ENCODE measurements at places on chromosomes 11 and 22.
A peak's percentile ranks its signal among the peaks of the same experiment; 100 is the strongest.

- peak; percentile 16 for DNase-seq
These were observed 55.8 kb downstream of the SMIM38 start for GRCh38 chr11:69211540-69211919.

DNA sequence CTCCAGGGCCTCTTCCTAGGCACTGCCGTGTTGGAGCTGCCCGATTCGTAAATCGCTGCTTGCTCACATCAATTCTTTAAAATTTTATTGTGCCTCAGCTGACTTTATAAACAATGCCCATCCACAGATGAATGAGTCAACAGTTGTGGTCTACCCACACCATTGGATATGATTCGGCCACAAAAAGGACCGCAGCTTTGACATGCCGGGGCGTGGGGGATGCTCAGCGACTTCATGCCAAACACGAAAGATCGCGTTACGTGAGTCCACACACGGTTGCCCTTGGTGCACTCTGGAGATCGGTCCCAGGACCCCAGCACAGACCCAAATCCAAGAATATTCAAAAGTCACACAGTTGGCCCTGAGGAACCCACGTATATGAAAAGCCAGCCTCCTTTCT is 195.7 kb downstream of the CTTN start:
- DNase-seq, result no peak

DNA sequence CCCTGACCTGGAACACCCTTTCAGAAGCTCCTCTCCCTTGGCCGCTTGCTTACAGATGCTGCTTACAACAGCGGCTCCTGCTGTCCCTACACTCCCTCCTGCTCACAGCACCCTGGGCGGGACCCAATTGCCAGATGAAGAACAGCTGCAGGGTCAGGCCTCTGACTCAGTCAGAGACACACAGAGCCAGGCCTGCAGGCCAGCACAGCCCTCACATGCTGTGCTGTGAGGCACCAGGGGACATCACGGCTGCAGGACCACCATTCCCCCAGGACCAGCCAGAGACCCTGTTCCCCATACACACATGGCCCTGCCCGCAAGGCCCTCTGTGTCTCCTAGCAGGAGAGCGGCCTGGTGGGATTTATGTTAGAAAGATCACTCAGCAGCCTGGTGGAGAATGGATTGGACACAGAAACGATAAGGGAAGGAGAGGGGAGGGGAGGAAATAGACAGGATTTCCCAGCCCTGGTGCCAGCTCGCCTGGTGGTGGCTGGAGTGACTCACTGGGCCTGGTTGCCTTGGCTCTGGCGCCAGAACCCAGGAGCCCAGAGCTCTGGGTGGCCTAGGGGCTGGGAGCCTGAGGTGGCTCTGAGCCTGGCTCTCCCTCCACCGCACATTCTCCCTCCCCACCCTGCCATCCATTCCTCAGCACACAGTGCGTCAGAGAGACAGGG is 6.7 kb downstream of the CAPN5 start:
- DNase-seq, result peak; percentile 58

DNA sequence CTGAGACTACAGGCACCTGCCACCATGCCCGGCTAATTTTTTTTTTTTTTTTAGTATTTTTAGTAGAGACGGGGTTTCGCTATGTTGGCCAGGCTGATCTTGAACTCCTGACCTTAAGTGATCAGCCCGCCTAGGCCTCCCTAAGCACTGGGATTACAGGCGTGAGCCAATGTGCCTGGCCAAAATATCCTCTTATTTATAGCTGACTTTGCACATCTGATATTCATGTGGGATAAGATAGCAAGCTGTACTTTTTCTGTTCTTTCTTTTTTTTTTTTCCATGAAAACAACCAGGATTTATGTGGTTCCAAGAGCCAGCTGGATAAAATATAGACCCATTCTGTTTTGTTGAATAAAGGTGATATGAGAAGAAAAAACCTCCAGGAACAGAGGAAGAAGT is 12.1 kb upstream of the XBP1 start:
- no peak for DNase-seq

DNA sequence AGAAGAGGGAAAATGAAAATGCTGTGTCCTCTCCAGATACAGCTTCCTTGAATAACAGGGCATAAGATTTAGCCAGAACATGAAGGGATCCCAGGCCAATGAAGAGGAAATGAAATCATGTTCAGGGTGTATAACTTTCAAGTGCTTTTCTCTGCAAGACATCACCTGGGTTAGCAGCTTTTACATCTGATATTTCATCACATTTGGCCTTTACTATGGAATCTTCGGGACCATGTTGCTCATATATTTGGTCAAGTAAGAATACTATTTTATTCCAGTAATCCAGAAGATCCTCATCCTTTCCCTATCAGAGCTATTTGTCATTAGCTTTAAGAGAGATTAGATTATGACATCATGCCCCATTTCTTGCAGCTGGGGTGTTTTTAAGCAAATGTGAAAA is 66.3 kb upstream of the OR5AK2 start:
- DNase-seq, result no peak

DNA sequence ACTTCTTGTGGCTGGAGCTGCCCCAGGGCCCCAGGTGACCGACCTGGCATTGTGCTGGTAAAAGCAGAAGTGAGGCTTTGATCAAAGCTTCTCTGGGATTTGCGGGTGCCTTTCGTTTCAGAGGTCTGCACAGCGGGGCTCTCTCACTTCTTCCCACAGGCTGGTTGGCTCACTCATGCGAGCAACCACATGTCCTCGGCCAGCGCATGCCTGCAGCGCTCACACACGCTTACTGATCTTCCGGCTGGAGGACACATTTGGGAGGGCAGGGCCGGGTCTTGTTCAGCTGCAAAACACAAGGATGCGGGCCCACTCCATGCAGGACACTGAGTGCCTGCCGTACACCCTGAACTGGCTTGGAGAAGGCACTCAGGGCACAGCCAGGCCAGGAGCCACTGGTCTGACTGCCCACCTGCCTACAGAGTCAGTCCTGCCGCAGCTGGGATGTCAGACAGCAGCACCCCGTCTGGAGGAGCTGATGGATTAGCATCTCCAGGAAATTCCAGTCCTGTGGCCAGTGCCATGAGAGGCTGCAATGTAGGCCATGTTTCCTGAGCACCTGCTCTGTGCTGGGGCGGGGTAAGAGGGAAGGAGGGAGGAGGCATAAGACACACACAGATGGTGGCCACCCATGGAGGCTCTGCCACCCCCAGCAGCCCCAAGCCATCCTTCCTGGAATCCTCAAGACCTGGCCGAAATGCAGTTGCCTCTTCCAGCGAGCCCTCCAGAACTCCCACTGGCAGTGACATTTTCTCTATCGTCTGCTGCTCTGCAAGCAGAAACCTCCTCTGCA is 1383.2 kb downstream of the BRD1 start:
- no peak for DNase-seq

DNA sequence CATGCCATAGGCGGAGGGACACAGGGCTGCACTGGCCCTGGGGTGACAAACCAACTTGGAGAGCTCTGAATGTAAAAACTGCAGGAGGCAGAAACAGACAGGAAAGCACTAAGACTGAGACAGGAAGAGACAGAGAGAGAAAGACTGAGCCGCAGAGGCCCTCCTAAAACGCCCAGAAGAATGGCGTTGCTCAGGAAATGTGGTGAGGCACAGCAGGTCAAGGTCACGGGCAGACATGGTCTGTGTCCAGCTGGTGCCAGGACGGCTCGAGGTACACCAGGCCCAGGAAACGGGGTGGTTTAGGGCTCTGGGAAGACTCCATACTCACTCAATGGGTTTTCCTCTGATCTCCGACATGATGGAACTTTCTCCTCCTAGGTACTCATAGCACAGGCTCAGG is 29.1 kb downstream of the MAFF start:
- DNase-seq, result no peak

- peak; percentile 35 for DNase-seq
These were observed 50.5 kb upstream of the LRRC55 start for GRCh38 chr11:57131080-57131790.

DNA sequence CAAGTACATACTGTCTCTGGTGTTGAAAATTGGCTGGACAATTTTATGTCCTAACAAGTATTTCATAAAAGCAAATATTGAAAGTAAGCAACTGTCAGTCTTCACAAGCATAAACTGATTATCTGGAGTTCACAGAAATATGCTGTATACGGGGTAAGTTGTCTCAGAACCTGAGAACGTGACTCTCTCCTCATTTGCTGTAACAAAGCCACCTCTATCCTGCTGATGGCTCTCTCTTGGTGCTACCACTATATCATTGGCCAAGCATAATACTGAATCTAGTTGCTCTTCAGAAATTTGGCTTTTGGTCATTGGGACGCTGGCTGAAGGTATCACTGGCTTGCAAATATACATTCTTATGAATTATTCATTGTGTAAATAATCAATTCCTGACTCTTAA is 1078.0 kb downstream of the LRRC4C start:
- no peak for DNase-seq

- DNase-seq, result peak; percentile 65
These were observed 8.9 kb downstream of the EHBP1L1 start for GRCh38 chr11:65584723-65585171.

DNA sequence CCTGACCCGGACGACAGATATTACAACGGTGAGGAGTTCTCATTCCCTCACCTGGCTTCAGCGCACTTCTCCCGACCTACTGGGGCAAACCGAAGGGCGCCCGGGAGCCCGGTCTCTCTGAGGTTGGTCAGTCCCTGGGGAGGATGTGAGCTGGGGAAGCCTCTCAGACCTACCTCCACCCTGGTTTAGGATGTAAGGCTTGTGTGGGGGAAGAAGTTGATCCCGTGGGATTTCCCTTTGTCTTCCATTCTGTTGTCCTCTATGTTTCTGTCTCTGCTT is 12.3 kb downstream of the ROBO3 start:
- no peak for DNase-seq

DNA sequence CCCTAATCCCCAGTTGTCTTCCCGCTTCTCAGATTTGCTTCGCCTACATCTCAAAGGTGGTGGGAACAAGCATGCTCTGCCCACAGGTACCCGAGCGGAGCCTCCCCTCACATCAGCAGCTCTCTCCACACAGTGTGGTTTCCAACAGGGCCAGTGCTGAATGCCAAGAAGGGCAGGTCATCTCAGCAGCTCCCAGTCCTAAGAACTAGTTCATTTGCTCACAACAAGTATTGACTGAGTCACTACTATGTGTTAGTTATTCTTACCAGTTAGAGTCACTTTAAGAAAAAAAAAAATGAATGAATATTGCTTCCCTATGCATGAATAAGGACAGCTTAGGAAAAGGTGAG is 66.2 kb downstream of the THAP12 start:
- DNase-seq, result no peak

DNA sequence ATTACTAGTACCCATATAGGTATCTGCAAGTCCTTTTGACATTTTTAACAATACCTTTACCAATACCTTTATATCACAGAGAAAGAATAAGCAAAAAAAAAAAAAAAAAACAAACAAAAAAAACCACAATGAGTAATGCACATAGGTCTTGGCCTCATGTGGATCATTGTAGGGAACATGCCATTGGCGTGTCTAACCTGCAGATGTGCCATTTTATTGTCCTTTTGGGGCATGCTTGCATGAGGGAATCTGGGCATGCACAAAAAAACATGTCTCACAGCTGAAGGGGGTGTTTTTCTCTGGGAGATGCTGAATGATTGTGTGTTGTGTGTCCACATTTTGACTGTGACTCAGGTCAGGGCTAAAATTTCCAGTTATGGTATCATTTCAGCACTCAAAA is 361.6 kb downstream of the GUCY1A2 start:
- no peak for DNase-seq

- no peak for DNase-seq
These were observed 133.7 kb downstream of the SBF2 start for GRCh38 chr11:10160350-10160749.

- no peak for DNase-seq
These were observed 89.9 kb upstream of the OR5AK2 start for GRCh38 chr11:56898856-56899255.

Measured in Ammon's horn (tissue), 1 donor.